ENCODE measurements at places on chromosomes 5 and 9.

DNA sequence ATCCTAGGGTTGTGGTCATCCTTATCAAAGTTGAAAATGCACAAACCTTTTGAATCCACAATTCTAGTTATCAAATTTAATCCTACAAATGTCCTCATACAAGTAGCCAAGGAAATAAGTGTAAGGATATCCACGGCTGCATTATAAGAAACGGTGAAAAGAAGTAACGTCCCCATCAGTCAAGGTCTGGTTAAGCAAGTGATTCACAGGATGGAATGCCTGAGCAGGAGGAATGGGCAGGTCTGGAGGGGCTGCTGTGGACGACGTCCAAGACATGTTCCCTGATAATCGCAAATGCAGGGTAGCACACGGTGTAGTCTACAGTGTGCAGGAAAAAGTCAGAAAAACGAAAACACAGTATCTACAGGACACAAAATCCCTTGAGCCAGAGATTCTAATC, 118.6 kb downstream of the ADAMTS2 start:
- DNase-seq = no peak

DNA sequence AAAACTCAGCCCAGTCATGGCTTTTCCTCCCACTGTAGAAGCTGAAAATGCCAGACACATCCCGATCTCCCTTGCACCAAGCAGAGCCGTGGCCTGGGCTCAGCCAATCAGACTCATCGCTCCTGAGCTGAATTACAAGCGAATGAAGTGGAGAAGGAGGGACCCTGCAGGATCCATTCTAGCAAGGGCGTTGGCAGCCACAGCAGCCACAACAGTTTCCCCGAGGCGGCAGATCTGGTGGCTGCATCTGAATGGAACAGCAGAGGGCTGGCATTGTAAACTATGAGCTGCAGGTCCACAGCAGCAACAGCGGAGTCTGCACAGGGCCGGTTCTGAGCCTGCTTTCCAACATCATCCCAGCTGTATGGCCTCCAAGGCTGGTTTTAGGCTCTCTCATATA, 23.8 kb downstream of the ALG2 start:
- DNase-seq = no peak

DNA sequence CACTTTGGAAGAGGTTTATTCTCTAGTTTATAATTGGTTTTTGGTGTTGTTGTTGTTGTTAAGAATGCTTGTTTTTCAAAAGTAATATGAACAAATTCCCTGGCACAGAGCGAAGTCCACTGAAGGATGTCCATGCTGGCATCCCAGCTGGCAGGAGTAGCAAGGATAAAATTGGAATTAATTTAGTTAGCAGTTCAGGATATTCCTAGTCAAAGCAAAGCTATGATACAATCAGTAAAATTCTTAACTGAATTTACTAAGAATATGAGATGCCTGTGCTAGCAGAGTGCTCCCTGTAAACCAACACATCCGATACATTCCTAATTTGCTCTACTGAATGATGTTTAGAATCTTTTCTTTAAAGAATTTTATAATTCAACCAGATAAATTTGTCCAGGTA, 161.4 kb downstream of the FANCC start:
- no peak for DNase-seq

DNA sequence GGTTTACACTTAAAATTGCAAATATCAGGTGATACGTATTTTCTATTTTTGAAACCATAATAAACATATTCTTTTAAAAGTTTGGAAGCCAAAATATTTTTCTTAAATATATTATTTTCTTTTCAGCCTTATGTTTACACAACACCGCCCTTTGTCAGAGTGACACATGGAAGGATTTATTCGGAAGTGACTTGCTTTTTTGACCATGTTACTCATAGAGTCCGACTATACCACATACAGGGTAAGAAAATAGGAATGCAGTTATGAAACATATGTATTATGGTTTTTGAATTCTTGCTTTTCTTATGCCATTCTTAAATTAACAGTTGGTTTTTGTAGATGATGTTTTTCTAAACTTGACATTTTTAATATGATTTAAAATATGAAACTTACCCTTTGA, 133.9 kb downstream of the MAN2A1 start:
- DNase-seq = no peak

- no peak for DNase-seq
Observed at GRCh38 chr5:15261269-15261995, 238.5 kb upstream of the FBXL7 start.

- DNase-seq = no peak
Observed at GRCh38 chr5:37891832-37892231, 52.0 kb upstream of the GDNF start.

GRCh38 chr9:135275571-135276289, 188.3 kb downstream of the OLFM1 start:
- no peak for DNase-seq

GRCh38 chr5:168637281-168637680, 58.1 kb upstream of the PANK3 start:
- no peak for DNase-seq

GRCh38 chr5:77396017-77396416, 96.1 kb downstream of the WDR41 start:
- DNase-seq = no peak

GRCh38 chr9:90813523-90813922, 11.9 kb downstream of the SYK start:
- DNase-seq = no peak

- DNase-seq = no peak
Observed at GRCh38 chr5:125274211-125274610, 527.8 kb upstream of the ZNF608 start.

DNA sequence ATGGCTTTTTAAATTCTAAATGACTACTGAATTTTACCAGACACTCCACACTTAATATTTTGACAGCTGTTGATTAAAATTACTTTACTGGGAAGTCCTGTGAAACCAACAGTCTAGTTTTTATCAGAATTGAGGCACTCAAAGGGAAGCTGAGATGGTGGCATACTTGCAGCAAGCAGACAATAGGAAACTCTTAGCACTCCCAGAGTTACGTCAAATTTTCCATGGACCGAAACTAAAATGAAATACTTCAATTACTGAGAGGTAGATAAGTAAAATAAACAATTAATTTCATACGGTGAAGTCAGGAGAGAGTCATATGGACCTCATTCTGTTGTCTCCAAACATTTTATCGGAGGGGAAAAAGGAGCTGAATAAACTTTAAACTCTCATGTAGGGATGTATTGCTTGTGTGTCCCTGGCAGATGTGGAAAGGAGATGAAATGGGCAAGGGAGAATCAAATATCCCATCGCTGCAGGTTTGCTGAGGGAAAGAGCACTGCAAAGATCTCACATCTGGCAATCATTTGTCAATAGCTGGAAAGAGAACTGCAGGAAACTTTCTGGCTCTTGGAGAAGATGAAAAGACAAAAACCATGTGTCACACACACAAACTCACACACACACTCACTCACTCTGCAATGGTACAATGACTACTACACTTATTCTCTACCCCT, 189.4 kb downstream of the BNC2 start:
- DNase-seq = no peak

- no peak for DNase-seq
Observed at GRCh38 chr5:132815454-132815853, 2.4 kb downstream of the SOWAHA start.

DNA sequence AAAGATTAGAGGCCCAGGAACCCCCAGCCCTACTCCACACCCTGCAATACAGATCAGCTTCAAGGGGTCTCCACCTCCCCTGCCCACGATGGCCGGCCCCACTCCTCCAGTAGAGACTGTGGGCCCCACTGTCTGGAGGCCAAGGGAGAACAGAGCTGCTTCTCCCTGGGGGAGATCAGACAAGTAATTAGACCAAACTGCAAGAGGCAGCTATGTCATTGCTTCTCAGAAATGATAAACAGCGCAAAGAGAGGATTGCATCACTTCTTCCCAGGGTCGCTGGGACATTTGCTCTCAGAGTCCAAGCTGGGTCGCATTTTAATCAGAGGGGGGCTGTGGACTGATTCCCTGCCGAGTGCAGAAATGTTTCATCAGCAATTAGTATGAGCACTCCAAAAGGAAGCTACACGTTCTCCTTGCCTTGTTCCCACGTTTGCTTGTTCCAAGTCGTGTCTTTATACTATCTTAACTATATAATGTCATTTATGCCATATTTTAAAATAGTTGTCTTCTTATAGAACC, 59.9 kb downstream of the ROPN1L start:
- DNase-seq = no peak

DNA sequence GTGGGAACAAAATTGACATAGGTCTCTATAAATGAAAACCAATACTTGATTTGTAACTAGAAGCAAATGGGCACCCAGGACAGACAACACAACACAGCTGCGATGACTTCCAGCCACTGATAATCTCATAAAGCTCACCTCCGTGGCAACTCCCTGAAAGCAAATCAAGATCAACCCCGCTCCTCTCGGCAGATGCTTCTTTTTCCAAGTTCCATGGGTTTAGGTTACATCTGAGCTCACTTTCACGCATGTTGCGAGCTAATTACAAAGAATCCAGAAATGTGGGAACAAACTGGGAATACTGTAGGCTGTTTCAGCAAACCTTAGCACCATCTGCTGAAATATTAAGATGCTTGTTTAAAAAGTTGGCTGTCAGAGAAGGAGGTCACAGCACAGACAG, 153.9 kb downstream of the ELAVL2 start:
- no peak for DNase-seq

DNA sequence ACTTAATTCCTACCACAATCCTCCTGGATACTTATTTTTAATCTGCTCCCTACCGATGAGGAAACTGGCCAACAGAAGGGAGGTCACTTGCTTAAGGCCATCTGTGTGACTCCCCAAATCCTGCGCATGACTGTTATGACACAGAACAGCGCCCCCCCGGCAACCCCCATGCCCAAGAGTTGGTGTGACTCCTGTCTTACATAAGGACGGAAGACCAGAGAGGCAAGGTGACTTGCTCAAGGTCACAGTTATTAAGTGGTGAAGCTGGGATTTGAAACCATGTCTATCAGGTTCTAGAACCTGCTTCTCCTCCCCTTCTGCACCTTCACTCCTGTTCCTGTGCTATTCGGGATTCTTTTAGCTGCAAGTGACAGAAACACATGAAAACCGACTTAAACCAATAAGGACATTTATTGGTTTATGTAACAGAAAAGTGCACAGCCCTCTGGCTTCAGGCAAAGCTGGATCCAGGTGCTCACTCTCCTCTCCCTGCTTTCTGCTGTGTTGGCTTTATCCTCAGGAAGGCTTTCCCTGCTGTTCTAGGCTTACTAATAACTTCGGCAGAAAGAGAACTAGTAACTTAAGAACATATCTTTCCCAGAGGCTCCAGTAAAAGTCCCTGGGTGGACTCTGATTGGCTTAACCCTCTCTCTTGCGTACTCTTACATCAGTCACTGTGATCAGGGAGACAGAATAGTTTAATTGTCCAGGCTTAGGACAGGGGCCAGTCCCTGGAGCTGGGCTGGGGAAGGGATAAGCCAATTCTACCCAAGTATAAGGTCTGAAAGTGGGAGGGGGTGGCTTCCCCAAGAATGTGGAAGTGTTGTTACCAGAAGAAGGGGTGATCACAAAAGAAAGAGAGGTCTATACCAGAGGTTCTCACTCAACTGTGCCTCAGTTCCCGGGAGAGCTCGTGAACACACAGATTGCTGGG, 43.7 kb downstream of the FGF18 start:
- no peak for DNase-seq

GRCh38 chr9:116137581-116137980, 16.0 kb upstream of the PAPPA start:
- no peak for DNase-seq

DNA sequence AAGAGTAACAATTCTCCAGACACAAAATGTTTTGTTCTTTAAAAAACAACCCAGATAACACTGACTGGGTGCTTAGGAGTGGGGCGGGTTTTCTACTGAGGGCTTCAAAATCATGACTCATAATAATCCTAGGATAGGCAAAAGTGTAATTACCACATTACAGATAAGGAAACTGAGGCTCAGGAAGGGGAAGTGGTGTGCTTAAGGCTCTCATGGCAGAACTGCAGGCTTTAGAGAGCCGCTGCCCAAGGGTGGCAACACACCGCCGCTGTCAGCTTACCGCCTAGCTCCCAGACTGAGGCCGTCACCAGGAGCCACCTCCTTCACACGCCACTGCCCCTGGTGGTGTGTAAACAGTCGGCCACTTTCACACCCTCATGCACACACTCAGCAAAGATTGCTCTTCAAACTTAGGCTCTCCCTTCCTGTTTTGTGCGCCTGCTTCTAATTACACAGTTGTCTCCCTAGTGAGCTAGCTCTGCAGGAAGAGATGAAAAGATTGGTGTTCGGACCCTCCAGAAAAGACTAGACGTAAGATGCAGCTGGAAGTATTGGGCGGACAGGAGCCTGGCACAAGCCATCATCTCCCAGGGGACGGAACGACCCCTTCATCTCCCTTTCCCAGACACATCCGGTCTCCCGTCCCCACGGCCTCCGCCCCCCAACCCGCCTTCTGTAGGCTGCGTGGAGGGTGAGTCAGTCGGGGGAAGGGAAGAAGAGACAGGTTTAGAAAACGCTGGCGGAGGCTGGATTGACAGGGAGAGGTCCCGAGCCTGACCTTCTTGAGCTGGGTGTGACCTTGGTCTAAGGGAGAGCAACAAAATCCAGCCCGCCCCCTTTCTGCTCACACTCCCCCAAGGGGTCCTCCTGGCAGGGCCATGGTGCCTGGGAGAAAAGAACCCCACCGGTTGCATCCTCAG, 162.7 kb downstream of the SYK start:
- no peak for DNase-seq

DNA sequence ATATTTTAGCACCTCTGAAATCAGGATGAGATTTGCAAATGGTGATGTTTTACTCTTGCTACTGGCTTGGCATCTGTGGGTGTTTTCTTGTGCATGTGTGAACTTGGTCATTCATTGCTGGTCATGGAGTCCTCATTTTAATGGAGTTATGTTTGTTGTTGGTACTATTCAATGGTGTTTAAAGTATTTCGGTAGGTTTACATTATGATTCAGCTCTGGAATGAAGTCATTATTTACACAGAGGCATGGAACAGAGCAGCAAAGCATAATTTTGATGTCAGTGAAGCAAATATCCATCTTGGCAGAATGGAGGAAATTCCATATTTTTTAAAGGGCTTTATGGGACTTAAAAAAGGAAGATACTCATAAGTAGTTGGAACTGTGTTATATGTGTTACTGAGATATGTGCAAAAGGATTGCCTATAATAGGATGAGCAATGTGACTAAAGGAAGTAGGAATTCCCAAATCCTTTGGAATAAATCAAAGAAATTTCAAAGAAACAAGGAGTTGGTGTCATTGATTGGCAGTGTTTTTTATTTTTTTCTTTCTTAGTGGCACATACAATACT, 147.4 kb downstream of the ACTBL2 start:
- no peak for DNase-seq

- no peak for DNase-seq
Observed at GRCh38 chr9:76591256-76591950, 132.4 kb downstream of the GCNT1 start.

Measured in stimulated activated CD8-positive, alpha-beta memory T cell treated with anti-CD3 and anti-CD28 coated beads, Interleukin-4, amount 100 ng/mL, for 1 hour (primary cell).